Astrocyte (in vitro differentiated cells and primary cell): ENCODE measurements at places on chromosomes 16 and 17. TPM values are rescaled to one million over a fixed set of nuclear protein-coding genes. Genes with fewer than 3 reads are reported as not detected.

The MT1A gene
- not detected in 2 replicates for total RNA-seq

GRCh38 chr16:4570688-4571321 is 14.7 kb downstream of the C16orf96 start:
- no peak overlapping the region for H3K27ac ChIP-seq
- no peaks in the 10 kb centered on the region for H3K4me1 ChIP-seq
- H3K27me3 ChIP-seq = no peaks in the 10 kb centered on the region
- H3K36me3 ChIP-seq = no peaks in the 10 kb centered on the region
- no peak for DNase-seq

The CCL1 gene
- total RNA-seq = not detected in 2 replicates

GRCh38 chr17:57349541-57350247 is 93.4 kb downstream of the MSI2 start:
- H3K27me3 ChIP-seq = no peaks in the 10 kb centered on the region
- H3K27ac ChIP-seq = no peak overlapping the region
- peaks cover 6% of the 10 kb centered on the region for H3K36me3 ChIP-seq
- no peaks in the 10 kb centered on the region for H3K4me1 ChIP-seq

DNA sequence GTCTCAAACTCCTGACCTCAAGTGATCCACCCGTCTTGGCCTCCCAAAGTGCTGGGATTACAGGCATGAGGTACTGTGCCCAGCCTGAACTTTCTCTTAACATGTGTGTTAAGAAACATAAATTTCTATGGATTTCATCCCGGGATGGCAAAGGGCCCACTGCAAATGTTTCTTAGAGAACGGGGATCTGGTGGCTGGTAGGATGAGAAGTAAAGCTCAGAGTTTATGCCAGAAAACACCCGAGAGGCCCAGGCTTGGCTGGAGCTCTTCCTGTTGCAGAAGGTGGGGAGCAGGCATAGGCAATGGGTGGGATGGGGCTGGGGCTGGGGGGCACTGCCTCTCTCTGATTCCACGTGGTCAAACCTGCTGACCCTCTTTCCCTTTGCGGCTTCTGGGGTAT is 5.6 kb upstream of the CARHSP1 start:
- DNase-seq = no peak
- no peak overlapping the region for H3K27ac ChIP-seq
- no peaks in the 10 kb centered on the region for H3K36me3 ChIP-seq
- no peak overlapping the region for H3K4me3 ChIP-seq

- H3K27me3 ChIP-seq = no peaks in the 10 kb centered on the region
- DNase-seq = no peak
- no peak overlapping the region for H3K27ac ChIP-seq
- H3K4me1 ChIP-seq = no peaks in the 10 kb centered on the region
- no peaks in the 10 kb centered on the region for H3K36me3 ChIP-seq
Observed at GRCh38 chr17:55654022-55654421, 68.6 kb downstream of the TMEM100 start.

DNA sequence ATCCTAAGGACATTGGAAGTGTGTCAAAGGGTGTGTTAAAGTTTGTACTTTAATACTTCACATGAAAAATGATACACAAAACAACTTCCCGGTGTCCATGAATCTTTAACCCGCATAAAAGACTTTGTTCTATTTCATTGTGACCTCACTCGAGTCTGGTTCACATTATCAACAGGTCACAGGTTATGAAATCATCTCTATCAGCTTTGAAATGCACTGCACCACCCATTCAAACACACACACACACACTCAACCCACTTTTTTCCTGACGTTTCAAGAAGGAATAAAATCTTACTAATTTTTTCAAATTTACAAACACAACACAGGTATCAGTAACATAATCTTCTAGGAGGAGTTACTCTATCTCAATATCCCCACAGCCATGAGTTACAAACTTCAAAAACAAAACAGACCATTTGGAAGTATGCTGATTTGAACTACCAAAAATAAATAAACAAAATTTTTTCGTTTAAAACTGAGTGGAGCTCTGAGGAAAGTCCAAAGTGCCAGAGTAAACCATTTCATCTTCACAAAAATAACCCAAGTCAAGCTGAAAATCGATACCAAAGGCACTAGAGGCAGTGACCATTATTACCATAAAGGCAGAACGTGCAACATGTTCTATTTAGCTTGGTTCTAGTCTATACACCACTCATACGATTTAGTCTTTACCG is 2.7 kb downstream of the ACOX1 start:
- no peaks in the 10 kb centered on the region for H3K27me3 ChIP-seq
- no peak overlapping the region for H3K4me3 ChIP-seq
- peaks cover 5% of the 10 kb centered on the region for H3K36me3 ChIP-seq
- peak; percentile 39 for DNase-seq

The ZG16 gene
- total RNA-seq = not detected in 2 replicates

The CLUH gene
- total RNA-seq = 48.0 and 53.6 TPM in 2 replicates

GRCh38 chr16:1044460-1045309 is 27.9 kb upstream of the SSTR5 start:
- H3K4me1 ChIP-seq = no peaks in the 10 kb centered on the region
- H3K27ac ChIP-seq = no peak overlapping the region
- H3K4me3 ChIP-seq = no peak overlapping the region
- DNase-seq = no peak

- no peaks in the 10 kb centered on the region for H3K36me3 ChIP-seq
- H3K4me3 ChIP-seq = no peak overlapping the region
- no peaks in the 10 kb centered on the region for H3K27me3 ChIP-seq
- no peak for DNase-seq
- no peaks in the 10 kb centered on the region for H3K4me1 ChIP-seq
Observed at GRCh38 chr17:33955461-33955860, 299.6 kb upstream of the CCL2 start.

The HBA2 gene
- 1.4 TPM in 1 of 2 replicates, not detected in the other for total RNA-seq

GRCh38 chr16:77033516-77033915 is 157.5 kb upstream of the MON1B start:
- H3K36me3 ChIP-seq = no peaks in the 10 kb centered on the region
- H3K4me1 ChIP-seq = no peaks in the 10 kb centered on the region
- H3K4me3 ChIP-seq = no peak overlapping the region
- H3K27ac ChIP-seq = no peak overlapping the region

DNA sequence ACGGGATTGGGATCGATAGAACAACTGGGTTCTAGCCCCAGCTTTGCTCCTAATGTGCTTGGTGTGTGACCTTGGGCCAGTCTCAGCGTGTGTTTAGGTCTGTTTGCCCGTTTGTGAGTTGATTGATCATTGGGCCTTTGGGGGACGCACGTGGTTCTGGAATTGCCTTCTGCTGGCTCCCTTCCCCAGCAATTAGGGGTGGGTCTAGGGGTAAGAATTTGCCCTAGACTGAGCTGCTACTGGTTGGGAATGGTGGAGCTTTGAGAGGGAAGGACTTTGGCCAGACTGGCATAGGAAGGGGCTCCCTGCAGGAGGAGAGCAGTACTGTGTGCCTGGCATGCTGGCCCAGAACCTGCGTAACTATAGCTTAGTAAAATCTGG is 1.5 kb downstream of the SPNS2 start:
- H3K27ac ChIP-seq = no peak overlapping the region
- H3K36me3 ChIP-seq = no peaks in the 10 kb centered on the region
- H3K4me1 ChIP-seq = peaks cover 23% of the 10 kb centered on the region

GRCh38 chr17:3167574-3167973 is 29.7 kb upstream of the OR1A2 start:
- DNase-seq = no peak
- no peaks in the 10 kb centered on the region for H3K4me1 ChIP-seq
- H3K27me3 ChIP-seq = no peaks in the 10 kb centered on the region
- H3K27ac ChIP-seq = no peak overlapping the region
- H3K4me3 ChIP-seq = no peak overlapping the region

The GID4 gene
- 9.2 and 9.9 TPM in 2 replicates for total RNA-seq

DNA sequence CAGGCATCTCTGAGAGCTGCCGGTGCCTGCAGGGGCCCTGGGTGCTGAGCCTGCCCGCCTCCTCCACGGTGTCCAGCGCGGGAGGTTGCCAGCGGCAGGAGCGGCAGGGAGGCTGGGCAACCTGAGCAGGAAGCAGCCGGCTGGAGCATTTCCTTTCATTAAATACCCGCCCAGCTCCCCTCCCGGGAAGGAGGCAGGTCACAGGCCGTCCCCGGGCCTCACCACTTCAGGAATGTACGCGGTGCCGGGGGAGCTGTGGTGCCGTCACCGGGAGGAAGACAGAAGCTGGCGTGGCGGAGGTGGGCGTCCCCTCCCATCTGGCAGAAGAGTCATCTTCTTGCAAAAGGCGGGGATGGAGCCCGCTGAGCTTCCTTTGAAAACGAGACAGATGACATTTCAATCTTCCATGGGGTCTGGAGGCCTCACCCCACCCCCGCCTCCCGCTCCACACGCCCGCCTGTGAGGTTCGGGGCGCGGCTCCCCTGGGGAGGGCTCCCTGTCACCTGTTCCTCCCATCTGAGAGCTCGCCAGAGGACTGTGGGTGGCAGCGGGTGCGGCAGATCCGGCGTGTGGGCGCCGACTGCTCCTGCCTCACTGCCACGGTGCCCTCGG is 16.0 kb downstream of the SOX8 start:
- H3K4me1 ChIP-seq = peaks cover 8% of the 10 kb centered on the region
- DNase-seq = peak; percentile 16
- peaks cover 44% of the 10 kb centered on the region for H3K27me3 ChIP-seq
- H3K36me3 ChIP-seq = no peaks in the 10 kb centered on the region
- no peak overlapping the region for H3K4me3 ChIP-seq

GRCh38 chr17:16987066-16987829 is 15.3 kb upstream of the TNFRSF13B start:
- no peak overlapping the region for H3K4me3 ChIP-seq
- H3K27me3 ChIP-seq = no peaks in the 10 kb centered on the region
- no peak for DNase-seq
- peaks cover 17% of the 10 kb centered on the region for H3K4me1 ChIP-seq
- no peak overlapping the region for H3K27ac ChIP-seq
- no peaks in the 10 kb centered on the region for H3K36me3 ChIP-seq

The CCL7 gene
- total RNA-seq = not detected in 2 replicates

DNA sequence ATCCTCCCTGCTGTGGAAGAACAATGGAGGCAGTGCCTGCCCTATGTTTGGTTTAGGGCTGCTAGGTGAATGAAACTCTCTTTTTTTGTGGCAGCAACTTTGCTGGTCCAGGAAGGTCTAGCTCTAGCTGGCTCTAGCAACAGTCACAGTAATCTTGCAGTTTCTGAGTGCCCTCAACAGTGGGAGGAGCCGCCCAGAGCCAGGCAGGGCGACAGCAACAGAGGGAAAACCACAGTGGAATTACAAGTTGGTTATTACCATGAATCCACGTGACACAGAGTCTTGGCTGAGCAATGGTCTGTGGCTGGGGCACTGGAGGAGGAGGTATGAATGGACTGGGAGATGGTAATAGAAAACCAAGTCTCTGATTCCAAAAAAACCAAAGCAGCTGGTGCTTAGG is 10.3 kb downstream of the HSPB9 start:
- H3K27ac ChIP-seq = peak overlapping the region; percentile 6
- H3K36me3 ChIP-seq = peaks cover 17% of the 10 kb centered on the region
- H3K4me1 ChIP-seq = peaks cover 41% of the 10 kb centered on the region

GRCh38 chr17:78353834-78354233 is 6.0 kb downstream of the SOCS3 start:
- H3K27ac ChIP-seq = peak overlapping the region; percentile 81
- H3K27me3 ChIP-seq = no peaks in the 10 kb centered on the region
- DNase-seq = no peak
- H3K4me1 ChIP-seq = peaks cover 57% of the 10 kb centered on the region
- H3K36me3 ChIP-seq = peaks cover 5% of the 10 kb centered on the region

The PSMD7 gene
- 90.8 and 96.1 TPM in 2 replicates for total RNA-seq

GRCh38 chr16:85418978-85419491 is 194.1 kb upstream of the GSE1 start:
- DNase-seq = no peak
- H3K4me3 ChIP-seq = no peak overlapping the region
- no peaks in the 10 kb centered on the region for H3K36me3 ChIP-seq
- no peaks in the 10 kb centered on the region for H3K4me1 ChIP-seq
- H3K27me3 ChIP-seq = no peaks in the 10 kb centered on the region

DNA sequence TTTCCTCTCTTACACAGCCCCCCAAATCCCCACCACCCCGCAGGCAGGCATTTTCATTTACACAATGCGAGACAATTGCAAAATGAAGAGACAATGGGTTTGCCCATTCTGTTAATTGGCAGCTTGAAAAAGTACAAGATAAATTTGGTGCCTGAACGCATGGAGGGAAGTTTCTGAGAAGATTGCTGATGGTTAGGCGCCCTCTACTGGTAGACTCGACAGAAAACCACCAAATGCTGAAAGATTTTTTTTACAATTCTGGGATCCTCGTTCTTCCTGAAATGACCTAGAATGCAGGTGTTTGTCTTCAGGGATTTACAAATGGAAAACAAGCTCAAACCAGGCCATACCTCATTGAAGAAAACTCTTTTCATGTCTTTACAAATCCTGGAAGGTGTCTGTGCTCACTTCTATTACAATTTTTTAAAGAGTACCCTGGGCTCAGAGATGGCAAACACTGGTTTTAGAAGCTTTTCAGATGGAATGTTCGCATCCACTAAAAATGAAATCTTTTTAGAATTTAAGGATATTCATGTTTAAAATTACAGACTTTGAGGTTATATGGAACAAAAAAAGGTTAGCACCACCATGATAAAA is 338.5 kb downstream of the PMP22 start:
- H3K27ac ChIP-seq = no peak overlapping the region
- H3K27me3 ChIP-seq = peaks cover 4% of the 10 kb centered on the region
- DNase-seq = peak; percentile 35

GRCh38 chr17:57970710-57971109 is 15.5 kb upstream of the CUEDC1 start:
- no peak for DNase-seq
- H3K27ac ChIP-seq = no peak overlapping the region
- peaks cover 22% of the 10 kb centered on the region for H3K36me3 ChIP-seq

The ITGB4 gene
- total RNA-seq = 2.1 and 6.6 TPM in 2 replicates

The SECTM1 gene
- total RNA-seq = 0.27 TPM in 1 of 2 replicates, not detected in the other
